ENCODE measurements at places on chromosomes 13 and 19.

GRCh38 chr19:42093505-42093904 lies 17.5 kb downstream of the ZNF574 start:
- no peak for DNase-seq
- H3K4me3 ChIP-seq, result no peak overlapping the region
- H3K27ac ChIP-seq, result no peak overlapping the region
- no peaks in the 10 kb centered on the region for H3K36me3 ChIP-seq
- no peaks in the 10 kb centered on the region for H3K4me1 ChIP-seq

DNA sequence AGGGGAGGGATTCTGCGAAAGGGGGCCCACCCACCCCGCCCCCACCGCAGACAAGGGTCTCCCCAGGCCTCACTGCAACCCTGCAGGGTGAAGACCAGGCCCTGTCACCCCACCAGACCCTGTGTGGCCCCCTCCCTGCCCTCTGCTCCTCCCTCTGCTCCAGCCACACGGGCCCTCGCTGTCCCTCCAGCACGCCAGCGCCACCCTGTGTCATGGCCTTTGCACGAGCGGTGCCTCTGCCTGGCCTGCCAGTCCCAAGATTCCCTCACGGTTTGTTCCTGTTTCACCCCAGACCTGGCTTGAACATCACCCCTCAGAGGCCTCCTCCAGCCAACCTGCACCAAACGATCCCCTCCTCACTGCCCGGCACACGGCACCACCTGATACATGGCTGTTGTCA lies 27.3 kb downstream of the PIP5K1C start:
- peaks cover 6% of the 10 kb centered on the region for H3K36me3 ChIP-seq
- no peak for DNase-seq

DNA sequence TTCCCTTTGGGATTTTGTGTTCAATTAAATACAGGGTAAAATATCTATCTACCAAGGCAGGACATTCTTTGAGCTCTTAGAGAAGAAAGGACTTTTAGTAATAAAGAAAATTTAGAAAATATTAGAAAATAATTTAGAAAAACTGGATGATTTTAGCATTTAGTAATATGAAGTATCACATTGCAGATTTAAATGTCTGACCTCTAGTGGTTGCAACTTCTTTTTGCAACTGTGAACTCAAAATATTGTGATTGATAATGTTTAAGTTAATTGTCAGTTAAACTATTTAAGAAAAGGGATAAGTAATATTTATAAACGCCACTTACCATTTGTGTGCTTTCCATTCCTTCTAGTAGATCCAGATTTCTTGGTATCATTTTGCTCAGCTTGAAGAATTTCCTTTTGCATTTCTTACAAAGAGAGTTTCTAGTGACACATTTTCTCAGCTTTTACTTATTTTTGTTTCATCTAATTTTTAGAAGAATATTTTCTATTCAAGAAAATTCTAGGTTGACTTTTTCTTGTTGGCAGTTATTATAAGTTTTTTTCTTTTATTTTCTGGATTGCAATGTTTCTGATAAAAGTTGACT lies 10.3 kb upstream of the POSTN start:
- no peak overlapping the region for H3K27ac ChIP-seq
- no peaks in the 10 kb centered on the region for H3K27me3 ChIP-seq
- H3K36me3 ChIP-seq, result no peaks in the 10 kb centered on the region
- DNase-seq, result no peak
- H3K4me3 ChIP-seq, result no peak overlapping the region
- no peaks in the 10 kb centered on the region for H3K4me1 ChIP-seq

DNA sequence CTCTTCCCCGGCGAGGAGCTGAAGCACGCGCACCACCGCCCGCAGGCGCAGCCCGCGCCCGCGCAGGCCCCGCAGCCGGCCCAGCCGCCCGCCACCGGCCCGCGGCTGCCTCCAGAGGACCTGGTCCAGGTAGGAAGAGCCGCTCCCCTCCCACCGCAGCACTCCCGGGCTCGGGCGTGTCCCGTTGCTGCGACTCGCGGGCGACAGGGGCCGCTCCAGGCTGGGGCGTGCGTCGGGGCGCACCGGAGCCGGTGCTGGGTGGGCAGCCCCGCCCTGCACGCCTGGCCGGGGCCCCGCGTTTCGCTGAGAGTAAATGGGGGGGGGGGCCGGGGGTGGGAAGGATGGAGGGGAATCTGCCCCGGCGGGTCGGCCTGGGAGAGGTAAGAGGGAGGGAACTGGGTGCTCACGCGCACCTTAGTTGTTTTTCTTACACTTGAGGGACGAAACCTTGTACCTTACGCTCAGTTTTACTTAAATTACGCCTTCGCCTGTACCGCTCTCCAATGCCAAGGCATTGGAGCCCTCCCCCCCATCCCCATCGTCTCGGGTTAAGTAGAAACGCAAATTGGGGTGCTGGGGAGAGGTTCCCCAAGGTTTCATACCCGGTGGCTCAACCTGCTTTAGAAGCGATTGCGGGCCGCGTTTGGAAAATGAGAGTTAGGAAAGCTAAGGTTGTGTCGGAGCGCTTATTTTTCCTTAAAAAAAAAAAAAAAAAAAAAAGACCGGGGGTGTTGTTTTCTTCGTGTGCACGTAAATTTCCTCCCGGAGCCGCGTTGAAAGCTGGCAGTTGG lies 850 bp downstream of the KLF5 start:
- H3K27me3 ChIP-seq, result no peaks in the 10 kb centered on the region
- peaks cover 14% of the 10 kb centered on the region for H3K36me3 ChIP-seq
- DNase-seq, result no peak
- no peaks in the 10 kb centered on the region for H3K4me1 ChIP-seq
- H3K27ac ChIP-seq, result peak overlapping the region; percentile 77

DNA sequence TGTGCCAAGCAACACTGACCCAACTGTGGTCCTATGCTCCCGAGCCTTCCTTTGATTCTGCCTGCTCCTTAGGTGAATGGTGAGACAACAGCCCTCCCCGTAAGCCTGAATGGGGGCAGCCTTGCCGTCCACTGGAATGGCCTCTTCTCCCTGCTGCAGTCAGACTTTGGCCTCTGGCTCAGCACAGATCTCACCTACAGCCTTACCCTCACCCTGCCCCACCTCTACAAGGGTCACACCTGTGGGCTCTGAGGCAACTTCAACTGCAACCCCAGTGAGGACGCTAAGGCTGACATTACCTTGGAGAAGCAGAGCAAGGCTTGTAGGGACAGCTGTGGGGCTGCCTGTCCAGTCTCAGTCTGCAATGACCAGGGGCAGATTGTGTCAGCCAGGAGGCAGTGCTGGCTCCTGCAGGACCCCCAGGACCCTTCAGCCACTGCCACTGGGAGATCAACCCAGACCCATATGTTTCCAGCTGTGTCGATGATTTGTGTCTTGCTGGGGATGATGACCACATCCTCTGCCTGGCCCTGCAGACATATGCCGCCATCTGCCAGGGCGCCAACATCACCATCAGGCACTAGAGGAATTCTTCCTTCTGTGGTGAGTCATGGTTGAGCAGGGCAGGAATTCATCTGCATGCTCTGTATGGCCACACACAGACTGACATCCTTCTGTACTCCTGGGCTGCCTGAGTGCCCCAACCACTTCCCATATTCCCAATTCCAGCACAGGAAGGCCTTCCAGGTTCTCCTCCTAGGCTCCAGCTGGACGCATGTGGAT lies 27.3 kb upstream of the FXYD3 start:
- H3K27ac ChIP-seq, result no peak overlapping the region
- peaks cover 15% of the 10 kb centered on the region for H3K4me1 ChIP-seq
- H3K27me3 ChIP-seq, result peaks cover 2% of the 10 kb centered on the region
- H3K4me3 ChIP-seq, result no peak overlapping the region

- peaks cover 9% of the 10 kb centered on the region for H3K36me3 ChIP-seq
- H3K4me1 ChIP-seq, result peaks cover 7% of the 10 kb centered on the region
- H3K27ac ChIP-seq, result no peak overlapping the region
- no peak for DNase-seq
Measured at GRCh38 chr13:24161980-24162525, 1.5 kb downstream of the SPATA13 start.

GRCh38 chr19:7850000-7850813 lies 20.2 kb downstream of the EVI5L start:
- no peaks in the 10 kb centered on the region for H3K27me3 ChIP-seq
- no peak for DNase-seq
- no peaks in the 10 kb centered on the region for H3K36me3 ChIP-seq
- H3K4me1 ChIP-seq, result peaks cover 11% of the 10 kb centered on the region

GRCh38 chr19:40257096-40257517 lies 28.0 kb downstream of the AKT2 start:
- peaks cover 40% of the 10 kb centered on the region for H3K36me3 ChIP-seq
- no peak overlapping the region for H3K27ac ChIP-seq
- no peak overlapping the region for H3K4me3 ChIP-seq
- H3K27me3 ChIP-seq, result no peaks in the 10 kb centered on the region

All from large intestine (tissue), 12 donors.